Astrocyte of the hippocampus (primary cell): ENCODE measurements at places on chromosomes 7 and 10.

DNA sequence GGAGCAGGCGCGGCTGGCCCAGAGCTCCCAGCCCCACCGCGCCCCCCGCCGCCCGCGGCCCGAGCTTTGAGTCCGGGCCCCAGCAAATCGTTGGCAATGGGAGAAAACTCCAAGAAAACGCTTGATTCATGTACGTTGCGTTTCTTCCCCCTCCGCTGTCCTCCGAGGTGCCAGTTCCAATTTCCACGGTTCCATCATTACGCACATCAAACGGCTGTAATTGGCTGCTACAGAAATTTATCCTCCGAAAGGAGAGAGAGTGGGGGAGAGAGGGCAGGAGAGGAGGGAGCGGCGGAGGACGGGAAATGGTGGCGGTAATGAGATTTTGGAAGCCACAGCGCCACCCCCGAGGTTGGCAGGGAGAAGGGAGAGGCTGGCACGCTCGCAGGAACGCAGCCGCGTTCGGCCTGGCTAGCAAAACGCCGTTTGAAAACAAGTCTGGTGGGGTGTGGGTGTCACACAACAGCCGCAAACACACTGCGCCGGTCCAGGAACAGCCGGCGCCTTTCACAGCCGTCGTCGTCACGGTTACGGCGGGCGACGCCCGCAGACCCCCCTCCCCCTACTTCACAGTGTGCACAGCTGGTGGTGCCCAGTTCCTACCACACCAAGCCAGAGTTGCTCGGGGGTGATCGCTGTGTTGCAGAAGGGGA lies 57.5 kb downstream of the UNCX start:
- DNase-seq, result peak; percentile 52

DNA sequence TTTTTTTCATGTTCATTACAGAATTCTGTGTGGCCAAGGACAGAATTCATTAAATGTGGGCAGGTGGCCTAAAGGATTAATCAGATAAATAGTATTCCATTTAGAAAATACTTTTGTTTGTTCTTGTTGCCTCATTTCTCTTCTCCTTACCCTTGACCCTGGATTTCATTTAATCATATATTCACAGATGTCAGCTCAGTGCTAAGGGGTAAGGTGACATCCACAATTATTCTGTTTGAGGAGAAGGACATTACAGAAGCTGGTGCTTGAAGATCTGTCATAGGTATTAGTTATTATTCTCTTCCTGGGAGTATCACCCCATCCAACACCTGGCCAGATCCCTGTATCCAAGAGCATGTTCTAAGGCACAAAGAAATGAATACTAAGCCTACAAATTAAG lies 961.1 kb downstream of the XPNPEP1 start:
- DNase-seq, result no peak

DNA sequence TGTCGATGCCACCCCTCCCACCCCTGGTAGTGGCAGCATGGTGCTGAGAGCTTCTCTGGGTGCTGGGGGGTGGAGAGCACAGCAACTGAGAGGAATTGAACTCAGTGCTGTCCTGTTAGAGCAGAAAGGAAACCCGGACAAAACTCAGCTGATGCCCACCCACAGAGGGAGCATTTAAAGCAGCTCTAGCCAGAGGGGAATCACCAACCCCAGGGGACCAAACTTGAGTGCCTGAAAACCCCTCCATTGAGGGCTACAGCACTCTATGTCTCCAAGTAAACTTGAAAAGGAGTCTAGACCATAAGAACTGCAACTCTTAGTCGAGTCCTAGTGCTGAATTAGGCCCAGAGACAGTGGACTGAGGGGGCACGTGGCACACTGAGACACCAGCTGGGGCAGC lies 16.8 kb upstream of the FOXI2 start:
- no peak for DNase-seq

DNA sequence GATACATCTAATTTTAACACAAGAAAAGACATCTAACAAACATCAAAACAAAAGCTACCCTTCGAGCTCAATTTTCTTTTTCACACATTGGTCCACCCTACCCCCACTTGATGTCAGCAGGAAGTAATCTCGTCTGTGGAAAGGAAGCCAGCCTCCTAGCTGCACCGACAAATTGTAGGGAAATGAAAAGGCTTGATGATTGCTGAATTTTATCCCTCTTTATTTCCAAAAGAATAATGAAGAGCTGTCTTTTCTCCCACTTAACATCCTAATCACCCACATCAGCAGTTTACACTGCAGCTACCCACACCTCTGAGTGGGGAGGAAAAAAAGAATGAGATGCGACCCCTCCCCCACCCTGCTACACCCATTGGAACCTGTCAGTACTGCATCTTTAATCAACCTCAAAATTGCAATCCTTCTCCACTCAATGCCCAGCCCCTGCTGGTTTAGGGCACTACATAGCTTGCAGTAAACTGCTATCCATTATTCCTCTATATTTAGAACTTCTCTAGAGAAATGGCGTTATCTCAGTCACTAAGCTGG lies 10.6 kb upstream of the CPVL start:
- no peak for DNase-seq

- DNase-seq, result no peak
These were observed 53.1 kb downstream of the ACADSB start for GRCh38 chr10:123061865-123062264.

DNA sequence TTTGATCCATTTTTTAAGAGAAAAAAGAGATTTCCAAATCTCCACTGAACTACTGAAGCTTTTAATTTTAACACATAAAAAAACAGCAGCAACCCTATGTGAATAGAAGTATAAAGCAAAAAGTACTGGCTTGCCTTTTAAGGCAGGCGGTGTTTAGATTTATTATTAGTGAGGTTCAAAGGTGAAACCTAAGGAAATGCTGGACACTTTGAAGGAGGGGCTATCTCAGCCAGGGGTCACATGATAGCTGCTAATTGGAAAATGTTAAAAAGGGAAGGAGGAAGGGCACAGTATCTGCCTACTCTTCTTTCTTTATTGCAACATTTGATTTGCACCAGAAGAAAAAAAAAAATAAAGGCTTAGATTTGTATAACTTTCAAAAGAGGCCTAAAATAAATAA lies 183.8 kb downstream of the SKAP2 start:
- no peak for DNase-seq

DNA sequence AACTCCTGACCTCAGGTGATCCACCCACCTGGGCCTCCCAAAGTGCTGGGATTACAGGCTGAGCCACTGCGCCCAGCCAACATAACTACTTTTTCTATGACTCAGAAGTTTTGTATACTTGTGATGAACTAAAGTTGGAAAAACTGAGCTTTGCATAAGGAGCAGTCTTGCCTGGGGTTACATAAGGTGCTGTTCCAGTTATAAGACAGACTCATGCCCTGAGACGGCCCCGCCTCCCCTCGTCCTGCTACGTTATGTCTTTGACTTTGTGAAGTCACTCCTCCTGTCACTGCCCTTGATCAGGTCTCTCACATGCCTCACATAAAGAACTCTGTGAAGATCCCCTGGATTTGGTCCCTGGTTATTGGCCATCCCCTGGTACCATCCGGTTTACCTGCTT lies 40.4 kb upstream of the OPN4 start:
- DNase-seq, result no peak

GRCh38 chr7:5334671-5335070 lies 51.9 kb downstream of the SLC29A4 start:
- DNase-seq, result no peak

- DNase-seq, result no peak
These were observed 96.4 kb downstream of the BUB3 start for GRCh38 chr10:123250640-123251039.

DNA sequence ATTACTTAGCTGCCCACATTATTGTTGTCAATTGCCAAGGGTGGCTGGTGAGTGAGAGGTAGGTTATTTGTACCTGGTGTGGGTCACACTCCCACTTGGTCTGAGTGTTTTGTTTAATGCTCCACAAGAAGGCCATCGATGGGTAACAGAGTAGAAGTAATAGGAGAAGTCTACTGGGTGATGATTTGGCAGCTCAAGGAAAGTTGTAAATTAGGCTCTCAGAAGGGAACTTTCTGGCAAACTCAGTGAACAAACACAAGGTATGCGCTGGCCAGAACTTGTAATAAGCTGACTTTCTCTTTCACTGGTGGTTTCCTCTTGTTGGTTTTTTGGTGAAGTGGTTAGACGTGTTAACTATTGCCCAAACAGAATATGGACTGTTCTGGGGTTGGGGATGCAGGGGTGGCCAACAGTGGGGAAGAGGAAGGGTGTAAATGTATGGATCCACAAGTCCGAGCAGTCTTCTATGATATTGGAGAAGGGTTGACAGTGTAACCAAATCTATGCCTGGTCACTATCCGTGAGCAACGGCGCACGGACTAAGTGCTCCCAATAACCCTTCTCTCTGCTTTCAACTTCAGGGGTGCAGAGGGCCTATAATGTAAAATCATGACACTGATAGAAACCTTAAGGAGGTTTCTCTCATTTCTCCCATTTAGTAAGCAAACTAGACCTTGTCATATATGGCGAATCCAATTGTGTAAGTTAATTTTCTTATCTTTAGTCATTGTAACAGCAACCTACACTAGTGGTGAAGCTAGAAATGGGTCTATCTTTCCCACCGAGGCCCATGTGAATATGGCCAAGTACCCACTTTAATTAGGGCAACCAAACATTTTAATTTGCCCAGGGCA lies 212.8 kb downstream of the PTEN start:
- peak; percentile 78 for DNase-seq

- no peak for DNase-seq
These were observed 21.5 kb downstream of the CUX1 start for GRCh38 chr7:101838837-101839483.

DNA sequence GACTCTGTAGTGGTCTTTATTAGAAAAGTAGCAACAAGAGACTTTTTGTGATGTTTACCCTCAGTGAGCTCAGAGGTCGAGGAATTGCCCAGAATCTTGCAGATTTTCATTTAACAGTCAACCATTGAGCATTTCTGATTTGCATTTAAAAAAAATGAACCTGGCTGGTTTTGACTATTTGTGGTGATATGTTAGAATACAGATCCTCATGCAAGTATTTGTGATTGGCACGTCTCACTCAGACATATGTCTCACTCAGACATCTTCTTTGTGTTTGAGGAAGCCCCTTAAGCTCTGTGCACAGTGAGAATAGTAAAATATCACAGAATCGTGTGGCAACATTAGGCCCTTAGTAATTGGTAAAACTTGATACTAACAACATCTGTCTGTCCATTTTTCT lies 113.2 kb downstream of the SND1 start:
- DNase-seq, result no peak

DNA sequence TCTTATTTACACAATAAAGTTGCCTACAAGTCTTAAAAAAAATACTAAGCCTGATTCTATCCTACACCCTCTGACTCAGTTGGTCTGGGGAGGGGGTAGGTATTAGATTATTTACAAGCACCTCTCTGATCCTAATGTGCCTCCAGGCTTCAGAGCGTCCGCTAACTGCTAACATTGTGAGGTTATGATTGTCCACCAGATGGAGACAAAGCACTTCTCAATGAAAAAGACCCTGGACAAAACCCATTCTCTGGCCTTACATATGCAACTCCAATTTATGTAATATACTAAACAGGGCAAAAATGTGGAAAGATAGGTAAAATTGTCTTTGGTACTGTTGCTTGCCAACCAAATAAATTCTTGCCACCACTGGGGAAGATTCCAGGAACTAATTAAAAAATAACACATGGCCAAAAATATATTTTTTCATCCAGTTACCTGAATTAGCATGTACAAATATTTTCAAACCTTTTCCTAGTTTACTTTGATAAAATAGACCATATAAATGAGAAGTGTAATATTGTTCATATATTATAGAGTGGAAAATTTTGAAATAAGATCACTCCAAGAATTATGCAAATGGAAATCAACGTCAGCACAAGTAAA lies 92.4 kb downstream of the KIF20B start:
- peak; percentile 88 for DNase-seq

DNA sequence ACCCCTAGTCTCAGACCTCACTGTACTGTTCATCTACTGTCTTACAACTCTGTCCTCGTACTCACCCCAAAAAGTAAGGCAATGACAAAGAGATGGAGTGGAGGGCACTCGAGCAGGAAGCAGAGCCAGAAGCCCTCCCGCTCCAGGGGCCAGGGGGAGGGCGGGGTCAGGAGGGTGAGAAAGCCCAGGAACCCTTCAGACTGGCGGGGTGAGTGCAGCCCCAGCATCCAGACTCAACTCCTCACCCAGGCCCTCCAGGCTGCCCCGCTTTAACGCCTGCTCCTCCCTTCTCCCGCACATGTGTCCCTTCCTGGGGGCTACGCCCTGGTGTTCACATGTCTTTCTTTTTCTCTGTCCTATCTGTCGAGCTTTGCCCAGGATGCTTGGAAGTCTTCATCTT lies 66.1 kb downstream of the CALML3 start:
- DNase-seq, result no peak

DNA sequence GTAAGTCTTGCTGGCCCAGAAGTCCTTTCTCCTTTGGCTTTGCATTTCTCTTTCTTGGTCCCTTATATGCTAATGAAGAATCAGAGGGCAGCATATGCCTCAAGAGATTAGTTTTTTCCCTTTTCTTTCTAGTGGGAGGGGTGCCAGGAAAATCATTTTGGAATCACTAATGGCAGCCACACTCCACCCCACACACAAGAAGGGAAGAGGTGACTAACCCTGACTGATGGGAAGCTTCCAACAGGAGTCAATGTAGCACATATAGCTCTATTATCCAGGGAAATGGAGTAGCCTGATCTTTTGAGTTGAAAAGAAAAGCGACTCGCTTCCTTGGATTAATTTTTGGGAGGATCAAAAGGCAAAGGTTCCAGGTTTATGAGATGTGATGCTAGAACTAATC lies 225.3 kb downstream of the KIF20B start:
- peak; percentile 48 for DNase-seq

DNA sequence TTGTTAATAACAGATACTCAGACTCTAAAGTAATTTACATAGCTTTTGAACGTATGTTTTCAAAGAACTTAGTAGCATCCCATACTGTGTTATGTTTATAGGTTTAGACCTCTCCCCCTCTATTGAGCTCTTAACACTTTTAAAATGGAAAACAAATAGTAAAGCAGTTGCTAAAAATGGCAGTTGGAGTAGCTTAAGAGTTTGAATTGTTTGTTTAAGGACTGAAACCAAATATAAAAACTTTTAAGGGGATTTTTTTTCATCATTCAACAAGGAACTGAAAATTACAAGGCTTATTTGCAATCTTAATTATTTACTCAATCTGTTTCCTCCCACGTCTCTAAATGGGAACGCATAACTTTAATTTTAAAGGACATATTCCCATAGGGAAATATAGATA lies 1.6 kb upstream of the SPAG6 start:
- no peak for DNase-seq

DNA sequence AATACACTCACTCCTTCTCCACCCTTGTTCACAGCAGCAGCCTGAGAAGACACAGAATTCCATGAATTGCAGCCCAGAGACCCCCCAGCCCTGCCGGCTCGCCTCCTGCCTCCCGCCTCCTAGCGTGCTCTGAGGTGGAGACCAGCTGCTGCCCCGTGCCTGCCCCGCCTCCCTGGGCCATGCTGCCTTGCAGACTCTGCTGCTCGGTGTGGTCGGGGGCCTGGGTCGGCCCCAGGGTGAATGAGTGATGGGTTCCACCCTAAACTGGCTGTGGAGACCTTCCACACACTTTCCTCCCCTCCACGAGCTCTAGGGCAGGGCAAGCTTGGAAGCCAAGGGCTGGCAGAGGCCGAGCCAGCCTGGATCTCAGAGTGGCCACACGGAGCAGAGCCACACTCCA lies 479.3 kb downstream of the DNAJB6 start:
- DNase-seq, result no peak

- DNase-seq, result no peak
These were observed 43.4 kb downstream of the GLI3 start for GRCh38 chr7:42193471-42194129.

- DNase-seq, result no peak
These were observed 113.8 kb upstream of the CACUL1 start for GRCh38 chr10:118868589-118868988.
